Sigmoid colon (tissue), 7 donors: ENCODE measurements at places on chromosomes 12 and 14. TPM values are rescaled to one million over a fixed set of nuclear protein-coding genes. Genes with fewer than 3 reads are reported as not detected.

DNA sequence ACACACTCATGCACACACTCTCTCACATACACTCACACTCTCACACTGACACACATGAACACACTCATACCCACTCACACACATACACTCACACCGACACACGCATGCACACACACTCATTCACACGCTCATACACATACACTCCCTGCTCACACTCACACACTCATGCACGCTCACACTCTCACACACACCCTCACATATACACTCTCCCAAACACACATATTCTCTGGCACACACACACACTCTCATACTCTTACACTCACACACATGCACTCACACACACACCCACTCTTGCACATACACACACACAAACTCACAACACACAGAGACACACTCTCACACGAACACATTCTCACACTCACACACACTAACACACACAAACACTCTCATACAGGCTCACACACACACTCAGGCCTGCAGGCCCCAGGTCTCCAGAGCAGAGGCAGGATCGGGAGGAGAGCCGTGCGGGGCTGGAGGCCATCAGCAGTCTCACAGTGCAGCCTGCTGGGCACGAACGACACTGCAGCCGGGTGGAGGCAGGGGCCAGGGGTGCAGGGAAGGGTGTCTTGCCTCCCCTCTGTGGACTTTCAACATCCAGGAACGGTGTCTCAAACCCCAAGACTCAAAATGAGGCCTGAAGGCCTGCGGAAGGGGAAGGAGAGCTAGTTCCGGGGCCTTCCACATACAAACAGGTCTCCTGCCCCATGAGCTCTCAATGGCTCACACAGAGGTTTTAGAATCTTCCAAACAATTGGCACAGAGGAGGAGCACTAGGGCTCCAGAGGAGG, 148.7 kb downstream of the ANO2 start:
- no peak for DNase-seq

DNA sequence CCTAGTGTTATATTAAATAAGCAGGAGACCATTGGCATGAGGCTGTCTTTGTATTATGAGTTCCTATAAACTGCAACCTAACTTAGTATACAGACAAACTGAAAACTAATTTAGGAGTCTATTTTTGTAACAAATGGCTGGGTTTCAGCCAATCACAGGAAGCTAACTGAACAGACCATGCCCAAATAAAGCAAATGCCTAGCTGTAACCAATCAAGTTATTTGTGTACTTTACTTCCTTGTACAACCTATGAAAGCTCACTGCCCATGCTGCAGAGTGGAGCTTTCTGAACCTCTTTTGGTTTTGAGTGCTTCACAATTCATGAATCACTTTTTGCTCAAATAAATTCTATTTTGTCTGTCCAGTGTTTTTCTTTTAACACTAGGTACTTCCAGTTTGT, 41.6 kb downstream of the GUCY2C start:
- DNase-seq = no peak

KRT6B gene
- total RNA-seq = not detected

DNA sequence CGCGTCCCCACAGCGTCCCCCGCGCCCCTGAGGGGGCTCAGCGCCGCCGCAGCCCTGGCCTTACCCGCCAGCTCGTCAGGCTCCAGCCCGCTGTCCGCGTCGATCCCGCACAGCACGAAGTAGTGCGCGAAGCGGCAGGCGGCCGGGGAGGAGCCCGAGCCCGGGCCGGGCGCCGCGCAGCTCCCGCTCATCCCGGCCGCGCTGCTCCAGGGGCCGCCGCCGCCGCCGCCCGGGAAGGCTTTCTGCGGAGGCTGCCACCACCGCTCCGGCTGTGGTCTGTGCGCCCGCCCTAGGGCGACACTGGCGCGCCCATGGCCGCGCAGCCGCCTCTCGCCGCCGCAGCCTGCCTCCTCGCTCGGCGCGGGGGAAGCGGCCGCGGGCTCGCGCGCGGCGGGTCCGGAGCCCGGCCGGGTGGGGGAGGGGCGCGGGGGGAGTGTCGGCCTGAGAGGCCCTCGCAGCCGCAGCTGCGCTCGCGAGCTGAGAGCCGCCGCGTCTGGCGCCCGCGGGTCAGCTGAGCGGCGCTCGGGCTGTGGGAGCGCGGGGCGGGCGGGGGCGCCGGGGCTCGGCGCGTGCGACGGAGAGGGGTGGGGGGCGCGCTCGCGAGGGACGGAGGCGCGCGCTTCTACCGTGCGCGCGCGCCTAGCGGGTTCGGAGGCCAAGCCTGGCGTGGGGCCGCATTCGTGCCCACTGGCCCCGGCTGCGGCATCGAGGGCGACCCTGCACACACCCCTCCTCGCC, at the start of gene DENND5B:
DENND5B (minus strand) TSS at position 495 of the 738 bp plus-strand sequence; CDS start at position 191, 304 bp downstream.
- DNase-seq = peak; percentile 89

PITPNM2 gene
- total RNA-seq = 19.5 TPM

DNA sequence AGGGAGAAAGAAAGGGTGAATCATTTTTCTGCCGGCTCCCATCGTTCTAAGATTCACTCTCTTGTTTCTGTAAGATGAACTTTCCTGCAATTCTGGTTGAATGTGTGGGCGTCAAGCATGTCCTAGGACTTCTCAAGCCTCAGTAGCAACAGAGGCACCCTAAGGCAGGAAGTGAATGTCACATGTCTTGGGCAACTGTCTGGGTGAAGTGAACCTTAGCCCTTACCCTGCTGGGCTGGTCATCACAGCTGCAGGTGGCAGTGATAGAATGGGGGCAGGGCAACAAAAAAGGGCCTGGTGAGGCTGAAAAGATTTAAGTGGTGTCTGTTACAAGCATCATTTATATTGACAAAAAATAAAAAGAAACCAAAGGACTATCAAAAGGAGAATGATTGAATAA, 45.9 kb upstream of the CAND1 start:
- no peak for DNase-seq
